ENCODE measurements at places on chromosomes 11 and 22.

DNA sequence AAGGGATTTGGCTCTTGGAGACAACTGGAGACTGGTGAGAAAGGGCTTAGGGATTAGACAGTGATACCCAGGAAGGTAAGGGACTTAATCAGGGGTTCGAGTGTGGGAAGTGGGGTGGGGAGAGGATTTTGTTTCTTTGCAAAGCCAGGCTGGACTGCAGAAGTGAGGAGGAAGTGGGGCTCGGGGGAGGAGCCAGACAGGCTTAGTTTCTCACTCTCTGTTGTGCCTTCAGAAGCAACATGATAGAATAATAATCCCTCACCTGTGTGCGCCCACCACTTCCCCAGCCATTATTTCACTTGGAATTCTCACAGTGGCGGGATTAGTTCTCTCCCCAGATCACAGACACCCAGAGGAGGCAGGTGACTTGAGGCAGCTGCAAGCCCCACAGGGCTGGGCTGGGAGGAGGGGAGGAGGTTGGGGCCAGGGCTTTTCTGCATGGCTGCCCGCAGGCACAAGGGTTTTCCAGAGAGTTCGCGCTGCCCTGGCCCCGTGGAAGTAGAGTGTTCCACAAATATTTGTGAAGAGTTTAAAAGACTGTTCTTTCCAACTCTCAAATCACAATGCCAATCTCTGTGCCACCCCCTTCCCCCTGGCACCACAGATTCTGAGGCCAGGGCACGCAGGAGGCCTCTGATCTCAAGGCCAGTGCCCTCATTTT lies 4.0 kb upstream of the SEC14L2 start:
- DNase-seq, result no peak

DNA sequence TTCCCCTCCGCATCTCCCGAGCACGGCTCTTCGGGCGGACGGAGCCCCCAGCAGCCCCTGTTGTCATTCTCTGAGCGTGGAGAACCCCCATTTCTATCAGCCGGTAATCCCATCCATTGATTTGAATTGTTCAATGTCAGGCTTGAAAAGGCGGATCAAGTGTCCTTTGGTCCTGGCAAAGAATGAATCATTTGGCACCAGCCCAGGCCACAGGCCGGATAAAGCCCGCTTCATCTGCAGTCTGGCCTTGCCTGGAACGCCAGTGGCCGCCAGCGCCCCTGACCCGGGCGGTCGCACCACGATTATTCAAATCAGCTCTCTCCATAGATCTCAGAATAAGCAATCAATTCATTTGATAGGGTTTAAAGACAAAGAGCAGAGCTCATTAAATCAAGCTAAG lies 188.9 kb downstream of the BRD1 start:
- DNase-seq, result no peak

- no peak for DNase-seq
Measured at GRCh38 chr11:34234086-34234740, 123.6 kb downstream of the ABTB2 start.

DNA sequence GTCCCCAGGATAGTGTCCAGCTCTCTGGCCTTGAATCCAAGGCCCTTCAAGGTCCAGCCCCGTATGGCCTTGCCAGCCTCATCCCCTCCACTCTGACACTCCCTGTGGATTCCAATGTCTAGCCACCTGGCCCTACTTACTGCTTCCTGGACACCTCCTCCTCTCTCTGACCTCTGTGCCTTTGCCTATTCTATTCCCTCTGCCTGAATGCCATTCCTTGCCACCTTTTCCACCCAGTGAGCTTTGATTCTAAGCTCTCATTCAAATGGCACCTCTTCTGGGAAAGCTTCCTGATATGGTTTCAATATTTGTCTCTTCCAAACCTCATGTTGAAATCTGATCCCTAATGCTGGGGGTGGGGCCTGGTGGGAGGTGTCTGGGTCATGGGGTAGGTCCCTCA lies 31.9 kb upstream of the TTLL12 start:
- DNase-seq, result no peak

DNA sequence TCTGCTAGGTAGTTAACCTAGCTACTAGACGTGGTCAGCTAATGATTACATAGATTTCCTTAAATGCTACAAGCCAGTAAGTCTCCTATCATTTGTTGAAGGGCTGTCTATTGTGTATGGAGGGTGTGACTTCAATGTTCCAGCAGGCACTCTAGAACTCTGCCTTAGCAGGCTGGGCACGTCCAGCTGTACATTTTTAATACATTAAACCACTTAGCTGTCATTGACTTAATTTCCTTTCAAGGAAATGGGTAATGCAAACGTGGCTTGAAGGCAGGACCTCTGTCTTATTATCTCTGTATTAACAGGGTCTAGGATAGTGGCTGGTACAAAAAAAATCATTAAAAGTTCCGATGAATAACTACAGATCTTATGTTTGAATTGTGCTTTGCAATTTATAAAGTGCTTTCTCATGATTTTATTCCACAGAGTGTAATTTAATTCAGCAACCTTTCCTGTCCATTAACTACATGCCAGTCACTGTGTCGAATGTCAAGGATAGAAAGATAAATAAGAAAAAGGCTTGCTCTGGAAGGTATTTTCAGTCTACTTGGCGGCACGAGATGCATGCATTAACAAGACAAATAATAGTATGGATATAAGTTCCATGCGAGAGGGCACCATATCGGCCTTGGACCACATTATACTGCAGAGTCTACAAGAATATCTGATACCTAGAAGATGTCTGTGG lies 60.3 kb downstream of the APOL3 start:
- DNase-seq, result no peak

DNA sequence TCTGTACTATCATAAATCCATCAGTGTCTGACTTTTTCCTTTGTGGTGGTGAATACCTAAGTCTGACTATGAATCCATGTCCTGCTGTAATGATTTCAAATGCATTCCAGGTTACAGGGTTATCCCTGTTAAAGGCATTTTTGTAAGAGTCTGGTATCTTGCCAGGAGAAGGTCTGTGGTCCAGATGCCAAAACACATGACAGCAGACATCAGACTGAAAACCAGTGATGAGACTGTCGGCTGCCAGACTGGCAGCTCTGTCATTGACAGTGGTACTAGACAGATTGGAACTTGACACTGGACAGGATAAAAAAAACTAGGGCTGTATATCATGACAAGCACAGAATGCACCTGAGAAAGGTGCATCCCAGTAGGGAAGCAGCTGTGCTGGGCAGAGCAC lies 301.8 kb upstream of the FAT3 start:
- DNase-seq, result no peak

Data from urinary bladder (tissue), 4 donors.